A549 treated with CORT108297 at 1 μM for 4 hours (cell line): ENCODE measurements at places on chromosomes 3 and 15. TPM values are rescaled to one million over a fixed set of nuclear protein-coding genes. Genes with fewer than 3 reads are reported as not detected.

SH2D7 gene
- not detected in 5 replicates for total RNA-seq

THSD4 gene
- 19.4 to 27.7 TPM (median 23.0 TPM) in 5 replicates for total RNA-seq

ADAMTS17 gene
- 0.09 to 0.28 TPM (median 0.17 TPM) in 5 replicates for total RNA-seq

MAP4 gene
- 94.1 to 109 TPM (median 105 TPM) in 5 replicates for total RNA-seq

PLSCR4 gene
- 4.7 to 6.5 TPM (median 5.2 TPM) in 5 replicates for total RNA-seq
